ENCODE measurements at places on chromosomes 16 and 17. TPM values are rescaled to one million over a fixed set of nuclear protein-coding genes. Genes with fewer than 3 reads are reported as not detected.

Gene TMEM100
- not detected for total RNA-seq

Gene HERPUD1
- total RNA-seq: 127 TPM

Gene ANKFN1
- not detected for total RNA-seq

Gene VMO1
- not detected for total RNA-seq

Gene SRSF2
- total RNA-seq: 227 TPM

Gene PRSS27
- 1.3 TPM for total RNA-seq

Measured in mesangial cell (primary cell).